ENCODE measurements at places on chromosomes 6 and 20.

GRCh38 chr20:20498076-20498861 lies 130.4 kb downstream of the INSM1 start:
- no peak for DNase-seq

DNA sequence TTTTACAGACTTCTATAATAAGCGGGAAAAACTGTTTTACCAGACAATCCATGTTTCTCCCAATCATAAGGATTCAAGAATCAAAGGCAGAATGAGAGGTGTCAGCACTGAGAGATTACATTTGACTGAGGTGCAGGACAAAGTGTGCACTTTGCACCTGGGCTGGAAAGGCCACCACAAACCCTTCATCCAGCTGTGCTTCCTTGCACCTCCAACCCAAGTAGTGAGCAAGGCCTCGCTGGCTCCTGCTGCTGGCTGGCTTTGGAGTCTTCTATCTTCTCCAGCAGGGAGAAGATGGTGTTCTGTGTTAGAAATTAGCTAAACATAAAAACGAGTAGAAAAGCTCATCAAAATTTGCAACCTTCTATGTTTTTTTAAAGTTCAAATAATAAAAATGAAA lies 77.7 kb downstream of the CHD6 start:
- no peak for DNase-seq

DNA sequence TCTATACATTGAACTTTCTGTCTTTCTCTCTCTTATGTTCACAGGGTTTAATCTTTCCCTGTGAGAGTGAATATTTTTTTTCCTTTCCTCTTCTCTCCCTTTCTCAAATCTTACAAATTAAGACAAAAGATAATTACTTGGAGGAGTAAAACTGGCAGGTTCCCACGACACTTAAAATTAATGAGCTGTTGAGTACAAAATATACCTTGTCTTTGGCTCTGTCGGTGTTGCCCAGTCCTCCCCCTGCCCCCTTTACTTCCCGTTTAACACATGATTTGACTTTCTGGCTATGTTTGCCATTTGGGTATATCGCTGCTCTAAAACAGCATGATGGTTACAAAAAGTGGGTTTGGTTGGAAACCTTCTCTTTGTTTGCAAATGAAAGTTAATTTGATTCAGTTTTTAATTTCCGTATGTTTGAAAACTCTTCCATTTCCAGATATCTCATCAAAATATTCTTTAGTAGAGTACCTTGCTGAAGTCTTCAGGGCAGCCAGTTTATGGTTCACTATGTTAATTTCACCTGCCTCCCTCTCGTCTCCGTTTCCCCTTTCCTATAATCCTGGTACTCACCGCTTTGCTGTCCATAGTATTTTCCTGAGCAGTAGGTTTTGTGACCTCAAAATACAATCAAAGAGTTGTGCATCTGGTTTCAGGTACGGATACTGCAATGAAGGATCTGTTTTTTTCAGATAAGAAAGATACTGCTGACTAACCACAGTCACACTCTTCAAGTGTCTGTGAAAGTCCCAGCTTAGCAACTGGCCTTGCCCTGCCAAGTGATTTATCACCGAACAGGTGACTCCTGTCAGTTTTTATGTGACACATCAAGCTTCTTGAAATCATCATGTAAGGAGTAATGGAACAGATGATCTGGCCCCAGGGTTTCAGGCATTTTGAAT lies 181.2 kb downstream of the DTNBP1 start:
- DNase-seq: no peak

DNA sequence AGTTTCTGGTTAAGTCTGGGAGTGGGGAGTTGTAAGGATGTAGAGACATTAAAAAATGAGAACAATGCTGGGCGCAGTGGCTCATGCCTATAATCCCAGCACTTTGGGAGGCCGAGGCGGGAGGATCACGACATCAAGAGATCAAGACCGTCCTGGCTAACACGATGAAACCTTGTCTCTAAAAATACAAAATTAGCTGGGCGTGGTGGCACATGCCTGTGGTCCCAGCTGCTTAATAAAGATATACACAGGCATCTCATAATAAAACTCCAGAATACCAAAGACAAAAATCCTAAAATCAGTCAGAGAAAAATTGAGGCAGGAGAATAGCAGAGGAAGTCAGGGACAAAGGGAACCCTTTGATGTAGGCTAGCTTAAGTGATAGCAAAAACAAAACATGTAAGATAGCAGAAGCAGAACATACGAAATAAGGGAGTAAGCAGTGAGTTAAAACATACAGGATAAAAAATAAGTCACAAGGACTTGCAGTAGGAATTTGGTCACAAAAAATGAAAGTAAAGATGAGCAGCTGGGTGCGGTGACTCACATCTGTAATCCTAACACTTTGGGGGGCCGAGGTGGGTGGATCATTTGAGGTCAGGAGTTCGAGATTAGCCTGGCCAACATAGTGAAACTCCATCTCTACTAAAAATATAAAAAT lies 23.6 kb downstream of the DDX43 start:
- DNase-seq: no peak

DNA sequence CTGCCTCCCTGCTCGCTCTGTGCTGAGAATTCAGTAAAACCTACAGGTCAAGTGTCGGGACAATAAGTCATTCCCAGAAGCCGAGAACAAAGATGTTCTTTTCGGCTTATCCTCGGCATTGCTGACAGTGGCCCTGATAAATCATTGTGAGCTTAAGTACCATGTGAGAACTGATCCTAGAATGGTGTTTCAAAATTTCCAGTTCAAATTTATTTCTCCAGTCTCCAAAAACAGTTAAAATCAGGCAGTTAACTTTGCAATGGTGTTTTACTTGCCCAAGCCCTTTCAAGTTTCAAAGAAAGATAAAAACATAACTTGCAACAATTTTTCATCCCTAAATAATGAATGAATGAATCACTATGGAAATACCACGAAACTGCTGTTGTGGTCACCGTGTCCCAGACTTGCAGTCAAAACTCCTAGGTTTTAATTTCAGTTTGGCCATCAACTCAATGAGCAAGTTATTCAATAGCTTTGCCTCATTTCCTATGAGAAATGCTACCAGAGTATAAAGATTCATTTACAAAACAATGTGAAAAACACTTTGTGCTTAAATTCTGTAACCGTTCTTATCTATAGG lies 4.3 kb downstream of the ATP5F1E start:
- no peak for DNase-seq

DNA sequence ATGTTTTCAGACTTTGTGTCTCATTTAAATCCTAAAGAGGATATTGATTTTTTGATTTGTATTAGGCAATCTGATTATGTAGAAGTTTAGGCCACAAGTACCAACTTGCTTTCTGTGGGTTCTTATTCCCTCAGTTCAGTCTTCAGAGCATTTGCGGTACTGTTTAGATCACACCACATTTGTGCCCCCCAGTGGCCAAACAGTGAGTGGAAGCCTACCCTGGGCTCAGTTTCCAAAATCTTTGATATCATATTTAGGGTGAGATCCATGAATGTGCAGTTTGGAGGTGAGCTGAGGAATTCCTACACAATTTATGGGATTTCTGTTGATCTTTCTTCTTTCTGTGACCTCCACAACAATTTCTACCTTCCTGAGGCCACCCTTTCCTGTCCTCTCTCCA lies 92.3 kb upstream of the FUT9 start:
- no peak for DNase-seq

- DNase-seq: no peak
Observed at GRCh38 chr20:991850-992249, 10.3 kb downstream of the RSPO4 start.

GRCh38 chr20:44070139-44070900 lies 116.7 kb downstream of the JPH2 start:
- no peak for DNase-seq

DNA sequence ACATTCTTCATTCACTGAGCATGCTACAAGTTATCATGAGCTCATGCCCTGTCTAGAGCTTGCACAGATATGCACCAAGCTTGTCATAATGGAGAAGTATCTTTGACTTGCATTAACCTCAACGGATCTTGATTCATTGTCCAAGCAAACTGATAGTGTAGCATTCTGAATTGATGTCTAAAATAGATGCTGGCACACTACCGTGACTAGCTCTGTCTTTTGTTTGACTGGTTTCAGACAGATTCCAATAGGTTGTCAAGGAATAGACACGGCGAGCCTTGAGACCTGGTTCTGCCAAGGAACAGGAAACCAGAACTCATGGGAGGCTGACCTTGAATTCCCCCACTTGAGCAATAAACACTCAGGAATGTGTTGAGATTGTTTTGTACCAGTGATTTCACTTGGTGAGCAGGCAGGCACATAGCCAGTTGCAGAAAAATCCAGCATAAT lies 1153.1 kb upstream of the GJE1 start:
- peak; percentile 85 for DNase-seq

- no peak for DNase-seq
Observed at GRCh38 chr6:25497383-25498040, 154.5 kb upstream of the SCGN start.

DNA sequence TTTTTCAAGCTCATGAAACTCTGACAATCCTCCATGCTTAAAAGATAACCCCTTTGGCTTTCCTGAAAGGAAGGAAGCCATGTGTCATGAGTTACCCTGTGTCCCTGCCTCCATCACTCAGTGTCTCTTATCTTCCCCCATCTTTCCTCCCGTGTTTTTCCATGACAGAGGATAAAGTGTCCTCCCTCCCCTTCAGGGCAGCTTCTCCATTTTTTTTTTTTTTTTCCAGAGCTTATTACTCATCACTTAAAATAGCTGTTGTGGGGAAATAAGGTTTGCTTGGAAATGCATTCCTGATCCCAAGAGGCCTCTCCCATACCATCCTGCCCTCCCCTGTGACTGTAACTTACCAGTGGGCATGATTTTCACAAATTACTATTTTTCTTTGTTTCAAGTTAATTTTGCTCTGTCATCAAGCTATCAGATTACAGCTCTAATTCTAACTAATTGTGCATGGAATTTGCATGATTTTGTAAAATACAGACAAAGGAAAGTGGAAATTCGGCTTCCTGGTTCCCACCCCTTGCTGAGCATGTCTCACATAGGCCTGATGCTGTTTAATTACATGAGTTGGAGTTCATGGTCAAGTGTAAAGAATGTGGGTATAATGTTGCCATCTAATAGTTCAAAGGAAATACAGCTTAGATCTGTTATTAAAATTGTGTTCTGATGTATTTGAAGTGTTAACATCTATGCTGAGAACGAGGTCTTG lies 614.5 kb upstream of the FLRT3 start:
- peak; percentile 42 for DNase-seq

- no peak for DNase-seq
Observed at GRCh38 chr6:83068616-83069015, 1.1 kb downstream of the DOP1A start.

GRCh38 chr6:7200598-7201443 lies 93.1 kb downstream of the RREB1 start:
- no peak for DNase-seq

DNA sequence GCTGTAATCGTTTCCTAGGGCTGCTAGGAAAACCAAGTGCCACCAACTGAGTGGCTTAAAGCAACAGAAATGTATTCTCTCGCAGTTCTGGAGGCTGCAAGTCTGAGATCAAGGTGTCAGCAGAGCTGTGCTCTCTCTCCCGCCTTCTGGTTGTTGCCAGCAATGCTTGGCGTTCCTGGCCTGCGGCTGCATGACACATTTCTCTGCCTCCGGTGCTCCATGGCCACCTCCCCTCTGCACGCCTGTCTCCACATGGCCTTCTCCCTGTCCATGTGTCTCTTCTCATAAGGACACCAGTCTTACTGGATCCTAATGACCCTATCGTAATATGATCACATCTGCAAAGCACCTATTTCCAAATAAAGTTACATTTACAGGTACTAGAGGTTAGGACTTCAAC lies 91.7 kb upstream of the AKAP12 start:
- no peak for DNase-seq

DNA sequence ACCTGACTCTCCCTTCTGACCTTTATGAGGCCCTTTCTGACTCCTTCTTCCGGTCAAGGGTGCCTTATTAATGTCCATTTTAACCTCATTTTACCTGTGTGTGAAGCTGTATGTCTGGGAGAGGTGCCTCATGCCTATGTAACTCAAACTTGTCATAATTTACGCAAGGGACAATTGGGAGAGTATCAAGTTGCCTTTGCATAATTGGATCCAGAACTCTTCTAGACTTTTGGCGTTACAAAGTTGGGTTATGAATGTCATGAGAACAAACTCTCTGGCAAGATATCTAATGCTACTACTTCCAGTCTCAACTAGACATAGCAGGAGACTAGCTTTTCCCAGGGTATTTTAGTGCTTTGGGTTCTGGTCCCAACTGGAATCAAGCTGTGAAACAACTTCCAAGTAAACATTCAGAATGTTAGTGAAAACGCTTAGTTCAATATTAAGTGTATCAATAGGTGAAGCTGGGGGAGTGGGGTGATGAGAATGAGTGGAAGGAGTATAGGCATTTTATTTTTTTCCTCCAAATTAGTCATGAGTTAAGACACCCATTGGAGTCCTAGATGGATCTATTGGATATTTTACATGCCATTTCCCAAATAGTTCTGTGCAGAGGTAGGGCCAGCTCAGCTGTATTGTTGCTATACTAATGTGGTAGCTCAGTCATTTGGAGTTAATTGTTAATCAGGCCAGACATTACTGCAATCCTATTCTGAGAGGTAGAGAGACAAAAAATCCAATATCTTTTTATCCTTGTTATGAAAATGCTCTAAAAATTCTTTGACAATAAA lies 159.9 kb downstream of the TFAP2B start:
- DNase-seq: no peak

- DNase-seq: no peak
Observed at GRCh38 chr6:134398453-134398852, 80.5 kb upstream of the SGK1 start.

DNA sequence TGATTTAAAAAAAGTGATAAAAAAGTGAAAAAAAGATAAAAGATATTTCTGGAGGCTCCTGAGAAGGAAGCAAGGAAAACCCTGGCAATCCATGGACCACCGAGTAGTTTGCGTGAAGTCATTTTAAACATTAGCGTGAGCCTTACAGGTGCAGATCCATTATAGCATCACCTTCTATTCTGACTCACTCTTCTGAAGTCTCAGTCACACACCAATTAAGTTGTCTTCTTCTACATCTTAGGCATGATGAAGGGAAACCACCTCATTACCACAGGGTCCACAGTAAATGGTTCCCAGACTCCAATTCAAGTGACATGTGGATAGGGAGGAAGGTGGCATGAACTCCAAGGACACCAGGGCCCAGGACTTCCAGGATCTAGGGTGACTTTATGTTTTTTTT lies 99.1 kb downstream of the GJA10 start:
- no peak for DNase-seq

DNA sequence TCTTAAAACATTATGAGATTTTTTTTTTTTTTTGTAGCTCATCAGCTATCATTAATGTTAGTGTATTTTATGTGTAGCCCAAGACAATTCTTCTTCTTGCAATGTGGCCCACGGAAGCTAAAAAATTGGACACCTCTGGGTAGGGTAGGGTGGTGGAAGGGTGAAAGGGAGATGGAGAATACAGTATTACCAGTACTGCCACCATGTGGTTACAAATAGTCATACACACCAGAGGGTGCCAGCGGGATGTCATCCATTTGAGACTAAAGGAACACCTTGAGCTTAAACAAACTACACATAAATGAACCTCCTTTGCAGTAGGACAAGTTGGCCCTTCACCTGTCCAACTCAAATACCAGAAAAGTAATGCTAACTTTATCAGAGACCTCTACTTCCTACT lies 601.9 kb downstream of the HTR1B start:
- DNase-seq: no peak
